ENCODE measurements at places on chromosomes 7 and 10. TPM values are rescaled to one million over a fixed set of nuclear protein-coding genes. Genes with fewer than 3 reads are reported as not detected.

GRCh38 chr10:50527442-50528043 is 96.2 kb downstream of the SGMS1 start:
- DNase-seq: no peak

DNA sequence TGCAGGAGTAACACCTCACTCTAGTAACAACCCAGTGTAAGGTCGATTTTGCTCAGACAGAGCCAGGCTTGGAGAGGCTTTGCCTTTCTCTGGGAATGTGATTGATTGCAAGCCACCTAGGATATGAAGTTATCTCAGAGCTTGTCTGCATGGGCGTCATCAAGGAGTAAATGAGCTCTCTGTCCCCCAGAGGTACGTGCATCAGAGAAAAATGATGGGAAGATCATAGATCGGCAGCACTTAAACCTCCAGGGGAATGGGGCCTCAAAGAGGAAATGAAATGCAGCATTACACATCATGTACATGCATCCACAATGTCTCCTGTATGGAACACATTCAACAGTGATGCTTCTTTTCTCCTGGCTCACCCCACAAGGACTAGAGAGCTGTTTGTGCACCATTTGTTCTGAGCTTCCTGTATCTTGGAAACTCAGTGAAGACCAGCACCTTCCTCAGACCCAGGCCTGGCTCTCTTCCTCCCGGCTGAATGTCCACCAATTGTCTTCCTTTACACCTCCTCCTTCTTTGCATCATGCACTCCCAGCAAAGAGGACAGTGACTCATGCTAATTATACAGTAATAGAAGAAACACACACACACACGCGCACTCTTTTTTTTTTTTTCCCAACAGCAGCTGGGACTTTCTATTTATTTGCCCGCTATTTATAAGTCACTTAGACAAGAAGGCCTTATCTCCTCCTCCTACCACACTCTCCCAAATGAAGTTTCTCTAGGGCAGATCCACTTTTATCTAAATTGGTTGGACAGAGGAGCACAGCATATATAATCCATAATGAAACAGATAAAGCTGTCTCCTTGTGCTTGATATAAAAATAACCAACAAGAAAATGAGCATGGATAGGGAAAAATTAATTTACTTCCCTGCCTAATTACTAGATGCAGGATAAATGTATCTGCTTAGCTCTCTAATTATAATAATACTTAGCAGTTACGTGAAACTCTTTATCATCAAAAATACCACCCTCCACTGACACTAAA is 990.7 kb downstream of the CCSER2 start:
- DNase-seq: peak; percentile 18

GRCh38 chr7:72435925-72436480 is 23.9 kb upstream of the CALN1 start:
- no peak for DNase-seq

The DLG5 gene
- 125 TPM for total RNA-seq

DNA sequence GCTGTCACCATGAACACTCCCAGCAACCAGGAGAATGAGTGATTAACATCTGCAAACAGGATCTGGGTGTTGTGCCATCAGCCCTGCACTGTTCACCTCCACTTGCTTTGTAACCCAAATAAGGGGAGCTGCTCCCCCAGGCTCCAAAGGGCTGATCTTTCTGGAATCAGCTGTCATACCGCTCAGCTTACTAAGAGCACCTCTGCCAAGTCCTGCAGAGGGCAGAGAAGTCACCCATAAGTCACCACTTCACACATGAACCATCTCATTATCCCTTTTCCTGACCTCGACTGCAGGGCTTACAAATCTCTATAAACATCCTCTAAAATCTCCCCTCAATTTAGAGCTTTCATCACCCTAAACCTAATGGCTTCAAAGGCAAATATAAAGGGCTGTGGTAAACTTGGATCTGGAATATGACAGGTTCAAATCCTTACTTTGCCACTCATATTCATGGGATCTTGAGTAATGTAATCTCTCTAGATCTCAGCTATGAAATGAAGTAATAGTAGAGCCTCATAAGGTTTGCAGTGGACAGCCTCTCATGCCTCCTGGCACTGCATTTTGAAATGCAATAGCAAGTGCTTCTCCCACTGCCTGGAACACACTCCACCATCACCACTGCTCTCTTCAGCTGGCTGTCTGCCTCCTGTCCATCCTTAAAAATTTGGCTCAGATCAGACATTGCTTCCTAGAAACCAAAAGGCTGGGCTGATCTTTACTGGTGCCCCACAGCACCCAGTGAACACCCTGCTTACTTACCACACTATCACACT is 38.8 kb downstream of the ERLIN1 start:
- no peak for DNase-seq

DNA sequence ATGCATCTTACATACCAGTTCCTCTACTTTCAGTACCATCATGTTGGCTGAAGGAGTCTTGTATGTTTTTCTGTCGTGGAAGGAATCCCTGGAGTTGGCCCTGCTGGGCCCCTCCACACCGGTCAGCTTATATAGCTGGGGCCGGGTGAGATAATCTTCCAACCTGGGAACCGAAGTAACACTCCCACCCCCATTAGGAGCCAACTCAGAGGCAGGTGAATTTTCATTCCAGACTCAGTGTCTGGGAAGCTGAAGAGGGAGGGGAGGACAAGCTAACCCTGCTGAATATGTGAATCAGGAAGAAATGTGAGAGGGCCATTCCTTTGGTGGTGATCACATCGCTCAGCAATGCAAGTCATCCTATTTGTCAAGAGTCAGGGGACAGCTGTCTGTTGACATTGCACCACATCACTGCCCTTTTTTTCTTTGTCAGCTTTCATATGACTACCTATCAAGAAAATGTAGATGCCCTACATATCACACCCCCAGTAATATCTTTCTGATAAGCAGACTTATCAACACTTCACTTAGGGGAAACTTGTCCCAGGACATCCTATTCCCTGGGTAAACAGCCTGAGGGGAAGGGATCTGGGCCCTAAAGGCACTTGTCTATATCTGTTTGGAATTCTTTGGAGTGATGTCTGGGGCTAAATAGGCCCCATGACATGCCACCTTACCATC is at the start of gene ANKRD1:
Gene ANKRD1 (minus strand): TSS at position 102 of the 681 bp plus-strand sequence. CDS start 60 bp downstream, at position 42.
- no peak for DNase-seq

The SH2D4B gene
- total RNA-seq: not detected

The MBLAC1 gene
- 2.6 TPM for total RNA-seq

The OIT3 gene
- total RNA-seq: not detected

The SPDYE5 gene
- not detected for total RNA-seq

GRCh38 chr7:14000247-14000646 is 10.8 kb upstream of the ETV1 start:
- no peak for DNase-seq
